Midbrain (tissue), 1 donor: ENCODE measurements at places on chromosomes 16 and 17.

- no peak for DNase-seq
Measured at GRCh38 chr16:53817117-53817755, 113.3 kb downstream of the FTO start.

- no peak for DNase-seq
Measured at GRCh38 chr16:72013888-72014581, 5.5 kb downstream of the DHODH start.

DNA sequence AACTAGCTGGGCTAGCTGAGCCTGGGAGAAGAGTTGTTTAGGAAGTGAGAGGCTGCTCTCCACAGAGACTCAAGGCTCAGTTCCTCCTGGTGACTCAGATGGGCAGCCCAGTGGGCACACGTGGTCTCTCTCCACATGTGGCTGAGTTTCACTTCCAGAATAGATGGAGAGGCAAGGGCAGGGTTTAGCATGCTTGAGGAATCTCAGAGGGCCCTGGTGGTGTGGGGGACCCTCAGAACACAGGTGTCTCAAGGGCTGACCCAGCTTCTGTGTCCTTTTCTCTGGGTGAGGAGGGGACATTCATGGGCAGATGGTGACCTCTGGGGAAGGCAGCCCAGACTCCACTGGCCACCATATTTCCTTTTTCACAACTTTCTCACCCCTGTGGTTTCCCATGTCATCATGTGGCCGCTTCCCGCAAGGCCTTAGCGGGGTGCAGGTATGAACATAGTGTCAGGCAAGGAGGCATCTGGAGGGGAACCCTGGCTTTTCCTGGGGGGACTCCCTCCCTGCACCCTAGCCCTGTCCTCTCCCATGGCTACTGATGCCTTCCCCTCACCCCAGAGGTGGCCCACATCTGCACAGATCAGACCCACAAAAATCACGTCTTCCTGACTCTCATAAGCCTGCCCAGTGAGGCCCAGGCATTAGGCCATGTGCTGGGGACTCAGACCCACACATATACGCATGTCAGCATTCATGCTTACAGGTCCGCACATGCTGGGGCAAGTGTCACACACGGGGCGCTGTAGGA is 3.3 kb downstream of the GRN start:
- DNase-seq, result peak; percentile 48

- DNase-seq, result peak; percentile 16
Measured at GRCh38 chr17:45719335-45720071, 64.6 kb upstream of the CRHR1 start.

- no peak for DNase-seq
Measured at GRCh38 chr17:73635101-73635817, 9.0 kb downstream of the SDK2 start.

GRCh38 chr16:14606102-14606501 is 24.0 kb downstream of the PARN start:
- DNase-seq, result no peak

DNA sequence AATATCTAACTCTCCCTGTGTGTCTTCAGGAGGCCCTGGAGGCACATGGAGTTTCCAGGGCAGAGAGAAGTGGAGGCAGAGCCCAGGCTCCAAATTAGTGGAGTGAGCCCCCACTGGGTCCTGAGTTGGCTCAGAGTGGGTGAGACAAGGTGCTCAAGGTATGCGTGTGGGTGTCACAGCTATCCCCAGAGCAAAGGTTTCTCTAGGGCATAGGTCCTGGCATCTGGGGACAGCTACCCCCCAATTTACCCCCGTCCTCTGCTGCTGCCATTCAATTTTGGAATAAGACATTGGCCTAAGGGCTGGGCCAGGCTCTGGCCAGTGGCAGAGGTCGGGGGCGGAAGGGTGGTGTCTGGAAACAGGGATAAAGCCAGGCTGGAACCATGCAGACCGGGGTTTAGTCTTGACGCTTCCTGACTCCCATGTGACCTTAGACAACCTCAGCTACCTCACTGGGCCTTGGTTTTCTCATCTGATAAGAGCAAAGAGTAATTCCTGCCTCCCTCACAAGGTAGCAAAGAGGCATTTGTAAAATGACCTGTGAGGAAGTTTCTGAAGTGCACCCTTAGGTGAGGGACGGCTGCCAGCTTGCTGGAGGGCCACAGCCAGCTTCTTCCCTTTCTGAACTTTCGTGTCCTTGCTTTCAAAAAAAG is 78.2 kb upstream of the TMEM97 start:
- DNase-seq, result no peak

GRCh38 chr16:50389900-50390299 is 21.1 kb upstream of the BRD7 start:
- no peak for DNase-seq

GRCh38 chr16:726438-727290 is at the start of the genes CCDC78 and HAGHL:
Gene CCDC78, minus strand, starts transcription at chr16:726443. Its CDS starts 76 bp downstream, at chr16:726367.
Gene HAGHL, plus strand, starts transcription at chr16:727106. Its CDS starts 404 bp downstream, at chr16:727510.
- DNase-seq, result peak; percentile 56

- no peak for DNase-seq
Measured at GRCh38 chr16:14562691-14563491, 67.2 kb downstream of the PARN start.

DNA sequence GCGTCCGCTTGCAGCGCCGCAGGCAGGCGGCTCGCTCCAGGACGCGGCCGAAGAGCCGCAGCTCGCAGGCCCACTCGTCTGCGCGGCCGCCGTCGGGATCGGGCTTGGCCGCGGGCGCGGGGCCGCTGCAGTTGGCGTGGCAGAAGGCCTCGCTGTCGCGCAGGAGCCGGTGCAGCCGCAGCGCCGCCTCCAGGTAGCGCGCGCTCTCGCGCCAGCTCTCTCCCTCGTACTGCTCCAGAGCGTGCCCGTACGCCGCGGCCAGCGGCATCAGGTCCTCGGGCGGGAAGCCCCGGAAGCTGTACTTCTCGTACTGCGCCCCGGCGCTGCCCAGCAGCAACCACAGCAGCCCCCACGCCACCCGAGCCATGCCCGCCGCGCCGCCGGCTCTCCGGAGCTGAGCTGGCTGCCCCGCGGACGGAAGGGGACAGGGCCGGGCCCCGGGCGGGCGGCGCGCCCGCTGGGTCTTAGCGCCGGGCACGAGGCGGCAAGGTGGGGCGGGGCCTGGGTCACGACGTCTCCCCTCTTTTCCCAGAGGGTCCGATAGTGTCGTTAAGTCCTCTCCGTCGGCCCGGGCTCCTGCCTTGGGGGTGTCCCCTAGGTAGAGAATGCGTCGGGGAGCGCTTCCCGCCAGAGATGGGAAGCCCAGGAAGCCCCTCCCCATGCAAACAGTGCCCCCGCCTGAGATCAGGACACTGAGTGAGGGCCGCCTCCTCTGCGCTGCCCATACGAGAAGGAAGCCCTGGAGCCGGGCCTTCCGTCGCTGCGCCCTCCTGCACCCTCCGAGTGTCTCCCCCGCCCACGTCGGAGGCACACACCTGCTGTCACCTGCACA is at the start of gene P3H4:
TSS of gene P3H4 (minus strand) at position 401 of the 832 bp plus-strand sequence. CDS start at position 367, 34 bp downstream.
- DNase-seq, result peak; percentile 77

DNA sequence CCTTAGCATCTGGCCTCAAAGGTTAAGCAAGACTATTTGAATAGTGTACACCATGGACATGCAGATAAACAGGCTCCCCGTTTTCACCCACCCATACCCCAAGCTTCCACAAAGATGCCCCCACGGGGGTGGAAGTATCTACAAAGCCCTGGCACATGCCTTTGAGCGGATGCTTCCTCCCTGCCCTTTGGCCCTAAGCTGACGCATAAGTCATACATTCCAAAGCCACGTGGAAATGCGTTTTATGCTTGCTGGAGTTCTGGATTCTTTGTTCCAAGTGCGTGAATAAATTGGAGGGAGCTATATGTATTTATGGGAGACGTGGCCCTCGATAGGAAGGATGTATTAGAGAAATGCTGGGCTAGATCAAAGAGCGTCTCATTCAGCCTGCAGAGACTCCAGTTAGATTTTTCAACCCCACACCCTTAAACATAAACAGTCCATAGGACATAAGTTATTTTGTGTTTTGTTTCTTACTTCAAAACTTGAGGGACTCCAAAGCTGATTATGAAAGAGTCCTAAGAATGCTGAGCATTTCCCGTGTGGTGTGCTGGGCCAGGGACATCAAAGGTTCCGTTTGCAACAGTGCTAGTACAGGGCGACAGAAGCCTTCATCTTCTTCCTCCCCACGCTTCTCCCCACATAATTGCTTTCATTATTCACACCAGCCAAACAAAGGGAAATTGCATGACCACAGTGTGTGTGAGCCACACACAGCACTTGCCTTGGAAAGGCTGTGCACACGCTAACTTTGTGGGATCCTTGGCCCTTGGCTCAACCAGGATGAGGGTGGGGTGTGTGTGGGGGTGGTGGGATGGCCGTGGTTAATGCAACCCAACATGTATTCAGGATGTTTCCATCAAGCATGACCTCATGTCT is 73.6 kb downstream of the WIPI1 start:
- no peak for DNase-seq

GRCh38 chr17:13065032-13065431 is 47.2 kb upstream of the ELAC2 start:
- no peak for DNase-seq

DNA sequence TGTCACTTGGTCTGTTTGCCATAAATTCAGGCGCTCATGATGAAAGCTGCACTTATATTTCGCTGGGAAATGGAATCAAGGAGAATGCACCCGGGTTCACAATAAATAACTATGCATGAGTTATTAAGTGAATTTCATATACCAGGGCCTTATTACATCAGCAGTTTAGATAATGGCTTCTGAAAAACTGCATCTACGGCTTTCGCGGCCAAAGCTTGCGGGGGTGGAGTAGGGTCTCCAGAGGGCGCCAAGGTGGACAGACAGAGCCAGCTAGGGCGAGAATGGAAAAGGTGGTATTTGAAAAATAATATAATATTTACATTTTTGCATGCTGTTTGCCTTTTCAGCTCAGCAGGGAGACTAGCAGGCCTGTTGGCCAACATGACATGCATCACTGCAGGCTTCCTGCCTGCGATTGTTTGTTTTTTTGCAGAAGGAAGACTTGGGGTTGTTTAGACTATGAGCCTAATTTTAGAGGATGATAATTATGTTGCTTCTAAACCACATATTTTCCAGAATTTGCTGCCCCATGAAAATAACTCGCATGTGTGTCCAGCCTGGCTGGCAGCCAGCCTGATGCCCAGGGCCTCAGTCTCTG is 173.8 kb upstream of the IRX3 start:
- DNase-seq, result no peak

GRCh38 chr17:31155208-31155810 is 60.5 kb downstream of the NF1 start:
- no peak for DNase-seq

GRCh38 chr16:85541619-85541979 is 71.5 kb upstream of the GSE1 start:
- no peak for DNase-seq

DNA sequence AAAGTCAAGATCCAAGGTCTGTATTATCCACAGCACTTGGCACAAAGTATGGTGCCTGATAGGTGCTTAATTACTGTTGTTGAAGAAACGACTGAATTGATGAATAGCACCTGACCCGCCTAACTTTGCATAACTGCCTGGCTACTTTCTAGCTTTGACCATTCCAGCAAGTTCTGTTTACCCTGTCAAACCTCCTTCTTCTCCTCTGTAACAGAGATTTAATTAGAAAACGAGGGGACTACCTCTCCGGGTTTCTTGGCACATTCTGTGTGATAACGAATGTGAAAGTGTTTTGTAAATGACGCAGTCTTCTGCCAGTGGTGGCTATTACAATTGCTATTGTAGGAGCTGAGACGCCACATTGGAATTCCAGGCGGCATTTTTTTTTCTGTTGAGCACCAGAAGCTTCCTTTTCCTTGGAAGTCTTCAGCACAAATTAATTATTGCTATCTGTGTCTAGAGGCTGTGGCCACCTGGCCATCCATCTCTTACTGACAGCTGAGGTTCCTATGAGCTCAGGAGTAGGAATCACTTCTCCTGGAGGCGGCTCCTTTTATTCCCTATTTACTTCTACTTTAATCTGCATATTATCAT is 522.9 kb downstream of the HS3ST4 start:
- DNase-seq, result no peak

DNA sequence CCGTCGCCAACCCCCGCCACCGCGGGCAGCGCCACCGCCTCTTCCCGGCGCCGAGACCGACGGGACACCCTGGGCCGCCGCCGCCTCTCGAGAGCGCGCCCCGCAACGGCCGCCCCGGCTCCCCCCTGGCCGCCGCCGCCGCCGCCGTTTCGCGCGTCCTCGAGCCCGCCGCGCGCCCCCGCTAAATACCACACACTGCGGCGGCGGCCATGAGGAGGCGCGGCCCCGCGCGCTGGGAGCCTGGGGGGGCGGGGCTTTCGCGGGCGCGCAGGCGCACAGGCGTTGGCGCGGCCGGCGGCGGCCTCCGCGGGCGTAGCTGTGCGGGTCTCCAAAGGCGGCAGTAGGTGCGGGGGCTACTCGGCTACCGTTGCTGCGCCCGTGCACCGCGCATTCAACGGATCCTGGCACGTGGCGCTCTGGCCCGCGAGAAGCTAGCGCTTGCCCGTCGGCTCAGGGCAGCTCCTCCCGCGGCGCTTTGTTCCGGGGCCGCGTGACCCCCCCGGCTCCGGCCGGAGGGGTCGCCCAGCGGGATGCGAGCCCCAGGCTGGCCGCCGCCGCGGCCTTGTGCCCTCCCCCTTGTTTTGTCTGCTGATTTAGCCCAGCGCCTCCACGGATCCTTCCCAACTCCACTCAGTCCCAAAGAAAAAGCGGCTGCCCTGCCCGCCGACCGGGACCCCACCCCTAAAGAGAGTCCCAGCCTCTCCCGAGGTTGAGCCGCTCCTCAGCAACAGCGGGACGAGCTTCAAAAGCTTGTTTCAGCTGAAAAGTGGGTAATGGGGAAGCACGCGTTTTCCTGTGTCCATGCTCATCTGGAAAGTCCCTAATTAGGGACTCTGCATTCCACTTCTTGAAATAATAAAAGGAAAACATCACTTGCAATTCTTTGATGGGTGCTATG is at the start of gene SIAH1:
TSS of gene SIAH1 (minus strand) at position 161 of the 898 bp plus-strand sequence. CDS start 22,985 bp downstream, outside the sequence.
- DNase-seq, result peak; percentile 82

DNA sequence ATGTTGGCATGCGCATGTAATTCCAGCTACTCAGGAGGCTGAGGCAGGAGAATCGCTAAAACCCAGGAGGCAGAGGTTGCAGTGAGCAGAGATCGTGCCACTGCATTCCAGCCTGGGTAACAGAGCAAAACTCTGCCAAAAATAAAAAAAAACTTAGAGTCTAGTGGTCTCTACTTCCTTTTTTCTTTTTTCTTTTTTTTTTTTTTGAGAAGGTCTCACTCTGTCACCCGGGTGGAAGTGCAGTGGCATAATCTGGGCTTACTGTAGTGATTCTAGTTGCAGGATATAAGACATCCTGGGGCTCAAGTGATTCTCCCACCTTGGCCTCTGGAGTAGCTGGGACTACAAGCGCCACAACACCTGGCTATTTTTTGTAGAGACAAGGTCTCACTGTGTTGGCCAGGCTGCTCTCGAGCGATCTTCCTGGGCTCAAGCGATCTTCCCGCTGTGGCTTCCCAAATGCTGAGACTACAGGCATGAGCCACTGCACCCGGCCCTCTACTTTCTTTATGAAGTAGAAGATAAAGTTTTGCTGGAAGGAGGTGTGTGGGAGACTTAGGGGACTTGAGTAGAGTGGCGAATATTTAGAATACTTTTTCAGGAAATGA is 47.9 kb upstream of the TAOK1 start:
- DNase-seq, result no peak

GRCh38 chr17:2172077-2172851 is 117.4 kb downstream of the HIC1 start:
- peak; percentile 65 for DNase-seq

- DNase-seq, result no peak
Measured at GRCh38 chr16:56626685-56627084, 1.1 kb downstream of the MT1E start.
